ENCODE measurements at places on chromosomes 11 and 22.

GRCh38 chr11:55697817-55698216 is 35.8 kb downstream of the OR4C6 start:
- no peak for DNase-seq

- DNase-seq = no peak
Observed at GRCh38 chr22:46070803-46071450, 79.4 kb upstream of the PPARA start.

GRCh38 chr11:30873924-30874610 is 287.9 kb upstream of the MPPED2 start:
- no peak for DNase-seq

GRCh38 chr11:5368502-5369043 is 15.0 kb upstream of the OR51M1 start:
- DNase-seq = no peak

GRCh38 chr11:103959279-103959942 is 77.0 kb upstream of the DDI1 start:
- peak; percentile 56 for DNase-seq

GRCh38 chr11:44607987-44608386 is 42.5 kb downstream of the CD82 start:
- DNase-seq = no peak

- DNase-seq = no peak
Observed at GRCh38 chr11:3077189-3077836, 20.1 kb upstream of the CARS1 start.

DNA sequence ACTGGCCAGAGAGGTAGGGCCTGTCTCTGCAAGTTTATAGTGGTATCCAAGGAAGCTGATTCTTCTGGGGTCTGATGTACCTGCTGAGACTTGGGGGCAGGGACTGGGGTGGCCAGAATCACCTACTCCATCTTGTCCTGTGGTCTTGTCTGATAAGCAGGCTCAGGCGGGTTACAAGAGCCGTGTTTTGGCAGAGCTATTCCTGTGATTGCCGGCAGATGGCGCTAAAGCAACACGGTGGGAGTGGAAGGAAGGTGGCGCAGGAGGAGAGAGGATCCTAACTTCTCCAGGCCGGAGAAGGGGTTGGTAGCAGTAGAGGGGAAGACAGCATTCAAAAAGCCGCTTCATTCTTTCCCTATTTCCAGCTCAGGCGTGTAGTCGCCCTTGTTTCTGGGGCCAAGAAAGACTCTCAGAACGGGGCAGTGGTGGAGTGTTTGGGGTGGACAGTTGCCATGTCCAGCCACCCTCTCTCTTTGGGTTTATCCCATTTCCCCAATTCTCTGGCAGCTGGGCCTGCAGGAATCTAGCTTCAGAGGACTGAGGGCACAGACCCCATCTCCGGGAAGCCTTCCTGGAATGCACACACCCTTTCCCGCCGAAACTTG is 15.1 kb downstream of the CHRM1 start:
- DNase-seq = peak; percentile 35

DNA sequence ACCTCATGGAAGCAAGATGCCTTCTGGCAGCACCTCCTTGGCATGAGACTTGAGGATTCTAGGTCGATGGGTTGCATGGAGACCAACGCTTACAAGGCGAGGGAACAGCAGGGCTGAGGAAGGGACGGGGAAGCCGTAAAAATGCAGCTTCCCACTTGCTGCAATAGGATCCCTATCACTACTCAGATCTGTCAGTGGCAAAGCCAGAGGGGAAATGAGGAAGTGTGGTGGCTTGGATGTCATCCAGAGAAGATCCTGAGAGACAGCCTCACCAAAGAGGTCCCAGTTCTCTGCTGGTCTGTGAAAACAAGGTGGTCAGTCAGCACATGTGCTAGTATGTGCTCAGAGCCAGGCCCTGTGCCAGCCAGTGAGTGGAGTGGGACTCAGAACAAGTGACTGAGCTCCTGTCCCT is 22.2 kb downstream of the CYB5R2 start:
- DNase-seq = no peak

GRCh38 chr11:71448257-71449171 is at the start of gene DHCR7:
Gene DHCR7 (minus strand): TSS chr11:71448393. CDS start chr11:71444952, 3,441 bp downstream.
- peak; percentile 80 for DNase-seq

DNA sequence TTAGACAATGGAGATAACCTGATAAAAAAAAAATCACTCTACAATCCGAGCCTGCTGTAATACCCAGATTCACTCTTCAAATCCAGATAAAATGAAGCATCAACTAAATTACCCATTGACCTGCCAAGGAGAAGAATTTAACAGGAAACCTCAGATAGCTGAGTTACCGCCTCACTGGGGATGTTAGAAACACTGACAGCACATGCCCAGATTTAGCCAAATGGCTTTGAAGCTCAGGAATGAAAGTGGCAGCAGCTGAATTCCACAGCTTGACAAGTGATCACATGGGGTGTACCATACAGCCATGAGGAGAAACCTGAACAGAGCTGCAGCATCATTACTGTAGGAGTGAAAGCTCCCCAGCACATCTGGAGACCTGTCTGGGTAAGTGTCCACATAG is 807.6 kb downstream of the DLG2 start:
- no peak for DNase-seq

Measured in fibroblast of skin of left biceps (primary cell).